Sigmoid colon (tissue), 7 donors: ENCODE measurements at places on chromosomes 7 and 10. TPM values are rescaled to one million over a fixed set of nuclear protein-coding genes. Genes with fewer than 3 reads are reported as not detected.

Gene PDZD7
- 1.1 TPM for total RNA-seq

Gene LFNG
- total RNA-seq: 5.5 TPM

Gene GRIFIN
- total RNA-seq: not detected

Gene SFTPD
- 3.4 TPM for total RNA-seq

GRCh38 chr7:37549076-37549931, 100.6 kb upstream of the ELMO1 start:
- DNase-seq: no peak
- H3K4me3 ChIP-seq: no peak overlapping the region
- H3K27ac ChIP-seq: no peak overlapping the region
- no peaks in the 10 kb centered on the region for H3K36me3 ChIP-seq
- H3K4me1 ChIP-seq: no peaks in the 10 kb centered on the region

DNA sequence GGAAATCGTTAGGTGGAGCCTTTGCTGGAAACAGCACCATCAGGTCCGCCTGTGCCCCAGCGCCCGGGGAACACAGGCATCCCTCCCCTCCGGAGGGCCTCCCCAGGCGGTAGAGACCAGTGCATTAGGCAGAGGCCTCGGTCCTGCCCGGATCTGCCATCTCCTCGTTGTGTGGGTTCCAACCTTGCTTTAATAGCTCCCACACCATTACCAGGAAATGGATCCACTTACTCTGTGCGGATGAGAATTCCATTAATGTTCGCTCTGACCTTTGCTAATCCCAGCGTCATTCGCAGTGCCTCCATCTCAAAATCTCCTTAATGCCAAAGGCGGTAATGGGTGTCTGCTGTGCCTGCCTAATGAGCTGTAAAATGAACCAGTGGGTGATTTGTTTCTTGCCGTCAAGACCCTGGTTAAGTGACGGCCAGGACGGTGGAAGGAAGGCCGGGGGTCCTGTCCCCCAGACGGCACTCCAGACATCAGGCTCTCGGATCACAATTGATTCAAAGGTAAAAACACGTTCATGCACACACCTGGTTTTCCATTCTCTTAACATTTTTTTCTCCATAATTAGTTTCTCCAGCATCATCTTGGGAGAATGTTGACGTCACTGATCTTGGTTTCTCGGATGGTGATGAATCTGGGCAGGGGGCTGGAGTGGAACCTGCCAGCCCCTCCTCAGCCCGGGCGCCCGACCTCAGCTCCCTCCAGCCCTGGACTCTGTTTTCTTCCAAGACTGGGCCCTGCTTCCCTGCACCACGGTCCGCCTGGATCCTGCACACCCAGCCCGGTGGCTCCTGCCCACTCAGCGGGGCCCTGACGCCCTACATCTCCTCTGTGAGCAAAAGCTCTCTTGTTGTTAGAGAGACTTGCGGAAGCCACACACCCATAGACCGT, 22.8 kb upstream of the FAM20C start:
- H3K4me3 ChIP-seq: no peak overlapping the region
- H3K27me3 ChIP-seq: no peaks in the 10 kb centered on the region
- H3K27ac ChIP-seq: no peak overlapping the region
- DNase-seq: peak; percentile 35

GRCh38 chr7:917255-918117, 37.0 kb downstream of the ADAP1 start:
- H3K4me3 ChIP-seq: no peak overlapping the region
- H3K27ac ChIP-seq: no peak overlapping the region
- no peaks in the 10 kb centered on the region for H3K36me3 ChIP-seq
- no peaks in the 10 kb centered on the region for H3K27me3 ChIP-seq
- DNase-seq: peak; percentile 52
- H3K4me1 ChIP-seq: peaks cover 9% of the 10 kb centered on the region

GRCh38 chr7:107879400-107880035, 11.5 kb upstream of the DLD start:
- H3K4me1 ChIP-seq: peaks cover 5% of the 10 kb centered on the region
- DNase-seq: no peak
- H3K36me3 ChIP-seq: no peaks in the 10 kb centered on the region
- H3K27me3 ChIP-seq: no peaks in the 10 kb centered on the region

- H3K27me3 ChIP-seq: no peaks in the 10 kb centered on the region
- no peak for DNase-seq
Observed at GRCh38 chr7:28865601-28866144, 92.5 kb downstream of the TRIL start.

- H3K36me3 ChIP-seq: no peaks in the 10 kb centered on the region
- DNase-seq: no peak
- H3K27me3 ChIP-seq: no peaks in the 10 kb centered on the region
Observed at GRCh38 chr7:28260969-28261368, 80.4 kb upstream of the JAZF1 start.

- H3K27me3 ChIP-seq: no peaks in the 10 kb centered on the region
- no peaks in the 10 kb centered on the region for H3K36me3 ChIP-seq
- H3K4me3 ChIP-seq: no peak overlapping the region
- DNase-seq: no peak
Observed at GRCh38 chr10:93124580-93125318, 51.1 kb downstream of the CYP26A1 start.

GRCh38 chr7:149449897-149450296, 11.0 kb downstream of the ZNF777 start:
- no peaks in the 10 kb centered on the region for H3K4me1 ChIP-seq
- H3K36me3 ChIP-seq: peaks cover 63% of the 10 kb centered on the region
- no peak for DNase-seq
- no peak overlapping the region for H3K27ac ChIP-seq

DNA sequence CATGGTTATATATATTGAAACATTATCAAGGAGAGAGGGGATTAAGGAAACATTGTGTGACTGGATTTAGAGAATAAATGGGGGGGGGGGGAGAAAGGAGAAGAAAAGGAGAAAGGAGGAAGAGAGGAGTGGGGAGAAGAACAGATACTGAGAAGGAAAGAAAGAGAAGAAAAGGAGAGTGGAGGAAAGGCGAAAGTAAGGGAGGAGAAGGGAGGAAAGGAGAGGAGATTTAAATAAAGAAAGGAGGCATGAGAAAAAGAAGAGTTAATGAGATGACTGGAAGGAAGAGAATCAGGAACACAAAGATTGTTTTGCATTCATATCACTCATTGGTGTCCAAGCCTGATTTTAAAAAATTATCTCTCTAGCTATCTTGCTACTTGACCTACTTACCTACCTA, 16.1 kb upstream of the TSPAN12 start:
- no peak overlapping the region for H3K4me3 ChIP-seq
- H3K27me3 ChIP-seq: no peaks in the 10 kb centered on the region
- no peaks in the 10 kb centered on the region for H3K36me3 ChIP-seq
- no peaks in the 10 kb centered on the region for H3K4me1 ChIP-seq

DNA sequence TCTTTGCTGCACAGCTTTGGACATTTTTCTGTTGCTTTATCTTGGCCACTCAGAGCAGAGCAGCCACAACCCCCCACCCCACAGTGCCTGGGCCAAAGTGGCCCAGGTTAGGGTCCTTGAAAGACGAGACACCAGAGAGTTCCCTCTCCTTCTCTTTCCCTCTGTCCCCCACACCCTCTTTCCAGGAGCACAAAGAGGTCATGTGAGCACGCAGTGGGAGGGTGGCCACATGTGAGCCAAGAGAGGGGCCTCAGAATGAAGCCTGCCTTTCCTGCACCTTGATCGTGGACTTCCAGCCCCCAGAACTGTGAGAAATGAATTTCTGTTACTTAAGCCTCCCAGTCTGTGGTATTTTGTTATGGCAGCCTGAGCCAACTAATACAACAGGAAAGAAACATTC, 14.6 kb upstream of the MSMB start:
- no peak overlapping the region for H3K4me3 ChIP-seq
- no peak overlapping the region for H3K27ac ChIP-seq
- no peaks in the 10 kb centered on the region for H3K4me1 ChIP-seq
- no peaks in the 10 kb centered on the region for H3K27me3 ChIP-seq
- H3K36me3 ChIP-seq: no peaks in the 10 kb centered on the region
